ENCODE measurements at places on chromosomes 1 and 21.
A peak's percentile ranks its signal among the peaks of the same experiment; 100 is the strongest.

DNA sequence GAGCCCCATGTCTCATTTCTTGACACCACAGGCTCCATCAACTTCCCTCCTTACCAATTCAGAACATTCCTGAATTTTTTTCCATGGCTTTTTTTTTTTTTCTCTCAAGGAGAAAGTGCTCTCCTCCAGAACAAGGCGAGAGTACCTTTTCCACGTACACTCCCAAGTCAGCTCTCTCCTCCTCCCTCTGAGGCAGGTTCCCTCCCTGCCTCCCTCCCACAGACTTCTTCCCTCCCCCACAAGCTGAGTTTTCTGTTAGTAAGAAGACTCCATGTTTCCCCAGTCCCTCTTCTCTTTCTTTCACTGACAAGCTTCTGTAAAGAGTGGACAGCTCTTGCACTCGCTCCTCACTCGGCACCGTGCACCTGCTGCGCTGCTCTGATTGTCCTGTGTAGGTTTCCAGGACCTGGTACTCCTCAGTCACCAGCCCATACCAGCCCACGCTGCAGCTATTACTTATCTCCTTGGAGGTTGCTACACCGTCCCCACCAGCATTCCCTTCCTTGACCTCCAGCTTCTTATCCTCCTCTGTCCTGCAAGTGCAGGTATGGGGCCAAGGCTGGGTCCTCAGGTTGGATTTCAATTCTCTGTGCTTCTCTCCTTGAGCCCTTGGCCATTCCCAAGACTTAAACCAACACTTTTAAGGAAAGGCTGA lies 3.8 kb downstream of the TRAF5 start:
- no peak for DNase-seq

- no peak for DNase-seq
Measured at GRCh38 chr1:15866721-15867201, 19.3 kb downstream of the SPEN start.

- DNase-seq, result no peak
Measured at GRCh38 chr1:66274634-66275033, 259.3 kb upstream of the SGIP1 start.

GRCh38 chr1:192342842-192343241 lies 26.1 kb downstream of the RGS21 start:
- no peak for DNase-seq

DNA sequence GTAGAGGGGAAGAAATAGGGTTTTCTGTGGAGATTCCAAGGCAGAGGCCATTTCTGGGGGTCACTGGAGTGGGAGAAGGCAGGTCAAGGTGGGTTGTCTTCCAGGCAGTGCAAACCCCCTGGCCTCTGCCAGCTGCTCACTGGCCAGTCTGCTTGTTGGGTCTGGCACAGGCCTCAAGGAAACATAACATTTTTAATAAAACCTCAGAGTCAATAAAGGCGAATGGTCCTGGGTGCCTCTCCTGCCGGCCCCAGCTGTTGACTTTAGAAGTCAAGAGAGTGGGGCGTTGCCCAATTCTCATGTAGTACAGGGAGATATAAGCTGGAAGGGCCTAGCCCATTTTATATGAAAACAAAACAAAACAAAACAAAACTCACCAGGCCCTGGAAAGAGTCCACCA lies 36.6 kb downstream of the RUNX3 start:
- no peak for DNase-seq

GRCh38 chr1:181264821-181265220 lies 176.3 kb downstream of the IER5 start:
- no peak for DNase-seq

- DNase-seq, result peak; percentile 84
Measured at GRCh38 chr1:3072391-3073185, 3.6 kb downstream of the PRDM16 start.

DNA sequence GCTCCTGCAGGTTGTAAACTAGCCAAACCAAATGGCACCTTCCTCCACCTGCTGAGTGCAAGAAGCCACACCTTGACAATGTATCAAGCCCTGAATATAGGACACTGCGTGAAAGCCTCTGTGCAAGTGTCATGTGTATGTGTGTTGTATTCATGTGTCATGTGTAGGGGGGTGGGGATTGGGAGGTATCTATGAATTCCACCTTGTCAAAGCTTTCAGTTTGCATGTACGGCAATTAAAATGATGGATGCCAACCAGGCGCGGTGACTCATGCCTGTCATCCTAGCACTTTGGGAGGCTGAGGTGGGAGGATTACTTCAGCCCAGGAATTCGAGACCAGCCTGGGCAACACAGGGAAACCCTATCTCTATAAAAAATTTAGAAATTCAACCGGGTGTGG lies 19.8 kb downstream of the CD34 start:
- no peak for DNase-seq

- DNase-seq, result no peak
Measured at GRCh38 chr1:192879406-192879805, 70.6 kb downstream of the RGS2 start.

DNA sequence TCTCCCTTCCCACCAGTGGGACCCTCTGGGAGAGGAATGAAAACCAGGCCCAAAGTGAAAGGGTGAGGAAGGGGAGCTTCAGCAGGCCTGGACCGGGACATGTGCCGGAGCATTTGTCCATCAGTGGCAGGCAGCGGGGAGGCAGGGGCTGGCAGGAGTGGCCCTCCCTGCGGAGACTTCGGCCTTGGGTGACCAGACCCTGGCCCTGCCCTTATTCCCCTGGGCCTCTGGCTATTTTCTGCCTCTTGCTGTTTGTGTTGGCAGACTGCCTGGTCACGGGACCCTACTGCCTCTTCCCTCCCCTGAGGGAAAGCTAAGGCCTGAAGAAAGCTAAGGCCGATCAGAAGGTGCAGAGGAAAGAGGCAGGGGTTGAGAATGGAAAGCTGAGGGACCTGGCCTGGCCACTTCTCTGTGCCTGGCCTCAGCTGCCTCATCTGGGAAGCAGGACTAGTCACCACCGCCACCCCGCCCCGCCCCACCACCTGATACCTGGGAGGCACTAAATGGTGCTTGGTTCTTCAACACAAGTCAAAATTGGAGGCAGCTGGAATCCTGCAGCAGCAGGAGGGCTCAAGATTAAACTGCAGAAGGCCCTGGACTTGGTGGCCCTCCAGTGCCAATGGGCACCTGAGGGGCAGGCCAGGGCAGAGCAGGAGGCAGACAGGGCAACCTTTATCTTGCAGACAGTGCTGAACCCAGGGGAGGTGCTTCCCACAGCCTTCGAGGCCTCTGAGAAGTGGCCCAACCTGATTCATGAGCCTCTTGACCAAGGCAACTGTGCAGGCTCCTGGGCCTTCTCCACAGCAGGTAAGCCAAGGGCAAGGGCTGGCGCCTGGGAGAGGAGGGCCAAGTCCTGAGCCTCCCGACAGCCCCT lies 7.9 kb downstream of the TINAGL1 start:
- DNase-seq, result peak; percentile 98

DNA sequence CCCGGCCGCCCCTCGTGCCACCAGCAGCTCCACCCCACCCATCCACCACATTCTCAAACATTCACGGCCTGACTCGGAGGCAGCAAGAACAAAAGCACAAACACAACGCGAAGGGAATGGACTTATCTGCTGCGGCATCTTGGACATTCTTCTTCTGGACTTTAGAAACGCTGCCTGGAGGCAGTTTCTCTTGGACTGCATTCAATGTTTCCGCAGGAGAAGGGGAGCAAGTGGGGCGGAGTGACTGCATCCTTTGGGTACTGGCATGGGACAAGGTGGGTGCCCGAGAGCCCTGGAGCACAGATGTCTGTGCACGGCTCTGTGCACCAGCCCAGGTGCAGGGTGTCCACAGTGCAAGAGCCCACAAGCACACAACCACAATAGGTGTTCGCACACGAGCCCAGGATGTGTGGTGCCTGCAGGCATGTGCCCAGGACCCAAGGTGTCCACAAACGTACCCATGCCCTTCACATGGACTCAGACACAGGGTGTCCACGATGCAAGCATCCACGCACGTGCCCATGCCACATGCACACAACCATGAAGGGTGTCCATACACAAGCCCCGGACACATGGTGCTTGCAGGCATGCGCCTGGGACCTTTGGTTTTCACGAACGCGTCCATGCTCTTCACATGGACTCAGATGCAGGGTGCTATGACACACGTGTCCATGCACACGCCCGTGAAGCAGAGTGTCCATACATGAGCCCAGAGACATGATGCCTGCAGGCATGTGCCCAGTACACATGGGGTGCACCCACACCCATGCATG lies 53.6 kb downstream of the WNT9A start:
- peak; percentile 16 for DNase-seq

DNA sequence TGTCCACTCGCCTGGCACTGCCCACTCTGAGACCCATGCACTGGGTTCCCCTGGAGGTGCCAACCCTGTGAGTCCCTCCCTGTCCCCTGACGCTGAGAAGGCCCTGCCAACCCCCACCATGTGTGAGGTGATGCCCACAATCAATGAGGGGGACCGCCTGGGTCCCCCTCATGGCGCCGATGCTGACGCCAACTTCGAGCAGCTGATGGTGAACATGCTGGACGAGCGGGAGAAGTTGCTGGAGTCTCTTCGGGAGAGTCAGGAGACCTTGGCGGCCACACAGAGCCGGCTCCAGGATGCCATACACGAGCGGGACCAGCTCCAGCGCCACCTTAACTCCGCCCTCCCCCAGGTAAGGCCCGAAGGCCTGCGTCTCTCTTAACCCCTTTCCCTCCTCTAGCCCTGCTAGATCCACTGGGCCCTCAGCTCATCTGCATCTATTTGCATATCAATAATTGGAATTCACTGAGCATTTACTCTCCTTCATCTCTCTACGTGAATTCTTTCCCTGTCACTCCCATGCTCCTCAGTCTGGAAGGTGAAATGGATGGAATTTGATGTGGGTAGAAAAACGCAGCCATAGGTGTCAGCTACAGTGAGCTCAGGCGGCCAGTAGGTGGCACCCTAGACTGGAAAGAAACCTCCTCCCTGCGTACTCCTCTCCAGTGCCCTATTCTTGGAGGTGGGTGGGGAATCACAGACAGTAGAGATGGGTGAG lies 12.8 kb downstream of the PPFIA4 start:
- DNase-seq, result peak; percentile 79

DNA sequence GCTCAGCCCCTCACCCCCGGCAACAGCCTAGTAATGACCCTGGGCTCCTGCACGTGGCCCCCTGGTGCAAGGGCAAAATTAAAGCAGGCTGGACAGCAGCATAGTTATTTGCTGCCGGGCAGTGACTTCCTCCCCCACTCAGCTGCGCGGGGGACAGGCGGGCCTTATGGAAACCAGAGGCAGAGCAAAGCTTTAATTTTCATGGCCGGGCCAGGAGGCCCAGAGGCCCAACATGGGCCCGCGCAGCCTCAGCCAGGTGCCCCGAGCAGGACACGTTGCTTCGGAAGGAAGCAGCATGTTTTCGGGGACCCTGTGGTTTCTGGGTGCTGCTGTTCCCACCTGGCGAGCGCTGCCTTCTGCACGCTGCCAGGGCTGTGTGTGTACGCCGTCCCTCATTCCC lies 89.9 kb upstream of the ARHGEF16 start:
- no peak for DNase-seq

- DNase-seq, result no peak
Measured at GRCh38 chr1:97505816-97506215, 415.0 kb downstream of the DPYD start.

DNA sequence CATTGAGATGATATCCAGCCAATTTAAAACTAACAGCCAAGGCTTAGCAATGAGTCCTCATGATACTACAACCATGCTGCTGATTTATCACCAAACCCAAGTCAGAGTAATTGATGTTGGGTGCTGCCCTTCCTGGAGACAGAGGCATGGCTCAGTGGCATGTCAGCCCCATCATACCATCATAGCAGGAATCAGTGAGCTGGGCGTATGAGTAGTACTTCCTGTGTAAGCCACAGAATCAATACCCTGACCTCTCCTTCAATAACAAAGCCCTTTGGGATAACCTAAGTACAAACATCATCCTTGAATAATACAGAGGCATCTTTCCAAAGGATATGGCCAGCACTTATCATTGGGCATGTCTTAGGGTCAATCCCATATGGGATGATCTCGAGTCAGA lies 3.0 kb upstream of the LCE1E start:
- no peak for DNase-seq

GRCh38 chr1:156727926-156728598 lies at the start of gene METTL25B:
Gene METTL25B (plus strand): TSS chr1:156728469. CDS start chr1:156729105, 636 bp downstream.
- peak; percentile 89 for DNase-seq

- no peak for DNase-seq
Measured at GRCh38 chr1:38500891-38501290, 358.7 kb downstream of the RRAGC start.

- peak; percentile 9 for DNase-seq
Measured at GRCh38 chr1:55012661-55013060, 13.9 kb downstream of the BSND start.

GRCh38 chr1:219773775-219774174 lies 154.6 kb downstream of the SLC30A10 start:
- DNase-seq, result no peak

DNA sequence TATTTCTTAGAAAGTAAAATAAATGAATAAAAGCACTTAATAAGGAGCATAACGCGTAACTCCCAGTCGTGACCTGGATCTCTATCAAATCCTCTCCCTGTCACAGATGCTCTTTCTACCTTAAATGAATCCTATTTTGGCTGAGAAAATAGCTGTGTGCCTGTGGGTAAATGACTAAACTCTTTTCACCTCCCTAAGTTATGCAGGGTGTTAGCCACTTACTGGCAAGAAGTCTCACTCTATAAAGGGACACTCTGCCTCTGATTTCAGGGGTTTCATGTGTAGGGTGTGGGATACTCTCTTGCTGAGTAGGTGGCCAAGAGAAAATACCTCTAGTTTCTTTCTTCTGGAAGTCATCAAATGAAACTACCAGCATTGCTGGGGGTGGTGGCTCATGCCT lies 24.3 kb upstream of the PPP1R15B start:
- DNase-seq, result no peak

DNA sequence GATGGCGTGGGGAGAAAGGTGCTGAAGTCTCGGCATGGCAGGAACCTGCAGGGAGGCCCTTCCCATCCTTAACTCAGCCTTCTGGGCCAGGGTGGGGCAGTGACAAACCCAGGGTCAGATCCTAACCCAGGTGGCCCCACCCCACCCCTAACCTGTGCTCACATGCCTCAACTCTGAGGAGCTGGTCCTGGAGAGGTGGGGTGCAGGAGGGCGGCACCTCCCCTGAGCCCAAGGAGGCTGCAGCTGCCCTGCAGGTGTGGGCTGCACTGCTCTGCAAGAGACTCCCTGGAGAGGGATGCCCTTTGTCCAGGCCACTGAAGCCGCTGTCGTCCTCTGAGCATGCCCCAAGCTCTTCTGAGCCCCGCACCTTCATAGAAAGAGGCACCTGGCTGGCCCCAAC lies 15.2 kb upstream of the ADAMTSL4 start:
- no peak for DNase-seq

DNA sequence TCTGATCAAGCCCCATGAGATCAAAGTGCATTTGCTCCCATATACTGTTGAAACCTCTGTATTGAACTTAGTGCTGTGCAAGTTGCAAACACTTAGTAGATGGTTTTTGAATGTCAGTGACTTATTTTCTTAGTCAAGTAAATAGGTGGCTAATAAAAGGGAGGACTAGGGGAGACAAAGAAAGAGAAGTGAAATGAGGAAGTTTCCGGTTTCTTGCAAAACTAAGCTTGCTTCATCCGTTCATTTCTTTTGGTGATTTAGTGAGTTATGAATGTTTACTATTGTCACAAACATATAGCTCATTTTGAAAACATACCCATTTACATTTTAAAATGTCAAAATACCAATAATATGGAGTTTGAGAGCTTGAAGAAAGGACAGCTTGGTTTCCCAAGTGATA lies 23.0 kb downstream of the ADAMTS5 start:
- no peak for DNase-seq
